ENCODE measurements at places on chromosomes 5 and 9.
A peak's percentile ranks its signal among the peaks of the same experiment; 100 is the strongest.

DNA sequence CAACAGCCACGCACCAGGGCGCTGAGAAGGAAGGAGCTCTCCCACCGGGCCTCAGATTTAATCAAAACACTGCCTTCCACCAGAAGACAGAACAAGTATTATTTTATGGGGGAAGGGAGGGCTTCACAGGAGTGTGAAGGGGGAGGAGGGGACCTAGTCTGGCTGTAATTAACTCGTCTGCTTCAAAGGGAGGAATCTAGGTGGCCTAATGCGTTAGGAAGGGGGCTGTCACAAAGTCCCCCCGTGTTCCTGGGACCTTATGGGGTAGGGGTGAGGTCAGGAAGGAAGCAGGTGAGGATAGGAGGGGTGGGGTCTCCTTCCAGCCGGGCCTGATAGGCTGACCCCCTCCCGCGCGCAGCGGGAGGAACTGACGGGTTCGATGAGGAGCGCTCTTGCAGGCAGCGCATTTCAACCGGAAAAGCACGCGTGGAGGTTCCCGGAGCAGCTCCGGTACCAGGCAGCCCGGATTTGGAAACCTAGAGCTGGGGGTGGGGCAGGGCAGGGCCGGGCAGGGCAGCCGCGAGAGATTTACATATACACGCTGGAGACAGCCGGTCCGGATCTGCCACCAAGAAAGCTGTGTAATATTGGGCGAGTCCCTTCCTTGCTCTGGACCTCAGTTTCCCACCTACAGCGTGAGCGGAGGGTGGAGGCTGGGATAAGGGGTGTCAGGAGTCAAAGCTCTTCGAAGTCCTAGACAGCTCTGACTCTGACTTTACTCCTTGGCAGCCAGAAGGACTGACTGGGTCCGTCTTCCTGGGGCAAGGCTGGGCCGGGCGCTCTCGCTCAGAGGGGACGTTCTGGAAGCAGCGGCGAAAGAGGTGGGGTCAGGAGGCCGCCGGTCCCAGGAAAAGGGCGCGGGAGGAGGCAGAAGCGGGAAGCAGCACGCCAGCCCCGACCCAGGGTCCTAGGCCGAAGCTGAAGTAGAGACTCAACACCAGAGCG, 1.8 kb downstream of the SHB start:
- DNase-seq = no peak

DNA sequence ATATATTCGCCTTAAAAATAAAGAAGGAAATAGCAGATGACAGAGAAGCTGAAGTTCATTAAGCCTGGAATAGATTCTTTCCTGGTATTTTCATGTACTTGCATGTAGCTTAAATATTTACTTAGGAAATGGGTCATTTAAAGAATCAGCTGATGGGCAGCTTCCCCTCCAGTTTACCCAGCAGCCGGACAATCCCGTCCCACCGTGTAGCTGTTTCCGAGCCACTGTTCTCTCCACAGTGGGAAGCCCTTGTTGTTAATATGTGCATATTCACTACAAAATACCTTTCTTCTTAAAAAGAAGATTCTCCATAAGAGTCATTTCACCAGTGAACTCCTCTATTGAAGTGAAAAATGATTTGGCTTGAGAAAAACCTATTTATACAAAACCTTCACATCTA, 187.0 kb downstream of the FANCC start:
- no peak for DNase-seq

DNA sequence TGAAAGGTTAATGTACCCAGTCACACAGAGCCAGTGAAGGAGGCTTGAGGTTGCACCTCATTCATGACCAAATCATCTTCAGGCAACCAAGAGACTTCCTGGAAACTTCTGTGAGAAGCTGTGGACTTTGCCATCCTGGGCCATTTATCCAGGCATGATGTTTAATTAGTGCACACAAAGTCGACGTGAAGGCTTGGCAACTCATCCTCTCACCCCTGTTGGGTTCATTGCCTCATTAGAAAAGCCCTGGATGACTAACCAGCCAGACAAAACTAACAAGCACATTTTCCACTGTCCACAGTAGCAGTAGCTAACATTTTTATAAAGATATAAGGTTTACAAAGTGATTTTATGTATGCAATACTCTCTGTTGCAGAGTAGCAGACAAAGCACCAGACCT, 65.7 kb upstream of the ZNF462 start:
- DNase-seq = no peak

- no peak for DNase-seq
Measured at GRCh38 chr9:78615372-78615771, 318.4 kb downstream of the PSAT1 start.

- DNase-seq = no peak
Measured at GRCh38 chr9:2761424-2761823, 44.1 kb downstream of the KCNV2 start.

- no peak for DNase-seq
Measured at GRCh38 chr9:114804505-114804904, 1.3 kb downstream of the TNFSF15 start.

DNA sequence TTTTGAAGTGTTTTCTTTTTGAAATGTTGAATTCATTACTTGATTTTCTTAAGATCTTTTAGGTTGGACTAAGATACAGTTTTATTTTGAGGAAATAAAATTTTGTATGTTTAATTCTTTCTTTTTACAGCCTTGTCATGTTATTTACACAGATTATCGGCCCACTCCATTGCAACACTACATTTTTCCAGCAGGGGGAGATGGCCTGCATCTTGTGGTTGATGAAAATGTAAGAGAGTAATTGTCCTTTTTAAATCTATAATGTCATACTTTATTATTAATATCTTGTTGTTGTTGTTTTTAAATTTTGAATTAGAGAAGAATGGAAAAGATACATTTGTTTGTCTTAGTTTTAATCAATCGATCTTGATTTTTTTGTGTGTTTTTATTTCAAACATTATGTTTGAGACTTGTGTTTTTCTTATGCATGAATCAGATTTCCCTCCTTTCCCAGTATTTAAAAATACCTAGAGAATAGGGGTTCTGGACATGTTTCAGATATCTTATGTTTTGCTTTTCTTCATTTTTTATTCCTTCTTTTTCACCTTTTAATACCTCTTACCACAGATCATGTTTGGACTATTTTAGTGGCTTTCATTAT, 36.7 kb downstream of the MTREX start:
- peak; percentile 24 for DNase-seq
